ENCODE measurements at places on chromosomes 6 and 20.

- no peak for DNase-seq
Measured at GRCh38 chr6:138272533-138273315, 54.4 kb upstream of the PBOV1 start.

DNA sequence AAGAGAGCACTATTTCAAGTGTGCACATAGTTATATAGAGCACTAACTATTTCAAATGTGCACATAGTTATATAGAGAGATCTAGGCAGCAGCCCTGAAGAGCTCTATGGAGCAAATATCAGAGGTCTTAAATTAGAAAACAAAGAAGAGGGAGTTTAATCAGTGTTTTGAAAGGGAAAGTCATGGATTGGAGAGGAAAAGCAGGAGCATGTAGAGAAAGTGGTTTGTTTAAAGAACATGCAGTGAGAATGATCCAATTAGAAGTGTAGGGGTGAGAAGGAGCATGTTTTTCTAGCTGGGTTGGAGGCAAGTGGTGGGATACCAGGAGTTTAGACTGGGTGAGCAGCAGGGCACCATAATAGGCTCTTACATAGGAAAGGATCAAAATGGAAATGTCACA is 17.2 kb downstream of the TREML1 start:
- no peak for DNase-seq

DNA sequence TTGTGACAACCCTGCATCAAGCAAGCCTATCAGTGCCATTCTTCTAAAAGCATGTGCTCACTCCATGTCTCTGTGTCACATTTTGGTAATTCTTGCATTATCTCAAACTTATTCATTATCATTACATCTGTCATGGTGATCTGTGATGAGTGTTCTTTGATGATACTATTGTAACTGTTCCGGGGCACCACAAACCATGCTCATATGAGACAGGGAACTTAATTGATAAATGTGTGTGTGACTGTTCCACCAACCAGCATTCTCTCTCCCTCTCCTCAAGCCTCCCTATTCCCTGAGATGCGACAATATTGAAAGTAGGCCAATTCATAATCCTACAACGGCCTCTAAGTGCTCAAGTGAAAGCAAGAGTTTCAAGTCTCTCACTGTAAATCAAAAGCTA is 4.0 kb downstream of the HUS1B start:
- DNase-seq: no peak

DNA sequence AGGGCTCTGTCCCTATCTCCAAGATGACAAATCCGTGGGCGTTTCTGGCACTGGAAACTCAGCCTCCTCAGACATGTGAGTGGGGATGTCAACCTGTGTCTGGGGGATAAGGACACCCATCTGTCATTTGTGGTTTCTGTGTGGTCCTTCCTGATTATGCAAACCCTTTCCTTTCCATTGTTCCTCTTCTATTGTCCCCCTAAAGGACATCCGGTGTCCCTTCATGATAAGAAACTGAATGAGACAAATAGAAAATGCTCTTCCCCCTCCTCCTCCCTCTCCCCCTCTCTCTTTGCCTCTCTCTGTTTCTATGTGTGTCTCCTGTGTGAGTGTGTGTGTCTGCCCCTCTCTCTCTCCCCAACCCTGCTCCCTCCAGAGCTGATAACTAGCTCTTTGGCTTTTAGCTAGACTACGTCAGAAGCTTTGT is 11.5 kb upstream of the GLP1R start:
- no peak for DNase-seq

DNA sequence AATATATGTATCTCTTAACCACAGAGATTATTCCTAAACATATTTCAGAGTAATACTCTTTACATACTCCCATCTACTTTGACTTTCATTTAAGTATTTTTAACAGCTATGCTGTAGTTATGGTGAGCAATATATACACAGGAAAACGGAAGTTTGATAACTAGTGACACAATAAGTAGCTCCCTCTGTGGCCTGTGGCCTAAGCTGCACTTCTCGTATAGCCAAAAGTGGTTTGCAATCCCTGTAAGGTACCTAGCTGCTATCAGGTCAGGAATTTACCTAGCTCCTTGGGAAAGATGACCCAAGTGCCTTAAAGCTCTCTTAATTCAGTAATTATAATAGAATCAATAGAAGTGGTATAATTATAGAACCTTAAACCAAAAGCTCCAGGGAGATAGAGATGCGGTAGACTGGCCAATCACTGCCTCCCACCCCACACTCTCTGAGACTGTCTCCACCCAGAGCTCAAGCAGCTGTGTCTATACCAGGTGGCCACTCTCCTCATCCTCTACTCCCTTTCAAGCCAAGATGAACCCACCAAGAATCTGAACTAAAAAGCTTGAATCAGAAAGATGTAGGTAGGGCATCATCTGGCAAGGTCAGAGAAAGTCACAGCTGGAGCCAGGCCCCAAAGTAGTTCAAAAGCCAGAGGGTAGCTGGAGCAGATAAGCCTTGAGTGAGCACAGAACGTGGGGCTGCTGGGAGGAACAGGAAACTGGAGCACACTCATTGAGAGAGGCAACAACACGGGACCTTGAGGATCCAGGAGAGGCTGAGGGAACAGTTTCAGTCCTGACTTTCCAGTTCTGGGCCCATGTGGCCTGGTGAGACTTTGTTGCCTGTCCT is 84.9 kb upstream of the ASF1A start:
- DNase-seq: no peak

GRCh38 chr6:153015094-153015640 is 12.7 kb upstream of the MTRF1L start:
- no peak for DNase-seq

DNA sequence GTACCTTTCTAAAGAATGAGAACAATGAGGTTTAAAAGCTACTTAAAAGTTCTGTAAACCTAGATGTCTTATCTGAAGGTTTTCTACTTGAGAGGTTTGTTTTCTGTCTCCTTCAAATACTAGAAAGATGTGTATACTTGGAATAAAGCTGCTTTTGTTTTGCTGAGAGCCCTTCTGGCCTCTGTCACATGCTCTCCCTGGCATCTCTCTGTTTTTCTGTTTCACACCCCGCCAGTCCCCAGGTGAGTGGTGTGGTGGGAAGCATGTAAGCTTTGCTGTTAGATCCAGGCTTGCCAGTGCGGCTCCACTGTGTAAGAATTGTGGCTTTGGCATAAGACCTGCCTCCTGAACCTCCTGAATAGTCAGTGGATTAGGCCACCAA is 56.8 kb downstream of the SNX9 start:
- DNase-seq: no peak

- DNase-seq: peak; percentile 74
Measured at GRCh38 chr6:43181942-43182860, at the start of gene CUL9. CUL9 (plus strand) TSS chr6:43182196; CDS start chr6:43184311, 2,115 bp downstream.

GRCh38 chr20:5705827-5706226 is 44.4 kb upstream of the SHLD1 start:
- no peak for DNase-seq

GRCh38 chr20:44586289-44586911 is 4.0 kb downstream of the PKIG start:
- DNase-seq: no peak

DNA sequence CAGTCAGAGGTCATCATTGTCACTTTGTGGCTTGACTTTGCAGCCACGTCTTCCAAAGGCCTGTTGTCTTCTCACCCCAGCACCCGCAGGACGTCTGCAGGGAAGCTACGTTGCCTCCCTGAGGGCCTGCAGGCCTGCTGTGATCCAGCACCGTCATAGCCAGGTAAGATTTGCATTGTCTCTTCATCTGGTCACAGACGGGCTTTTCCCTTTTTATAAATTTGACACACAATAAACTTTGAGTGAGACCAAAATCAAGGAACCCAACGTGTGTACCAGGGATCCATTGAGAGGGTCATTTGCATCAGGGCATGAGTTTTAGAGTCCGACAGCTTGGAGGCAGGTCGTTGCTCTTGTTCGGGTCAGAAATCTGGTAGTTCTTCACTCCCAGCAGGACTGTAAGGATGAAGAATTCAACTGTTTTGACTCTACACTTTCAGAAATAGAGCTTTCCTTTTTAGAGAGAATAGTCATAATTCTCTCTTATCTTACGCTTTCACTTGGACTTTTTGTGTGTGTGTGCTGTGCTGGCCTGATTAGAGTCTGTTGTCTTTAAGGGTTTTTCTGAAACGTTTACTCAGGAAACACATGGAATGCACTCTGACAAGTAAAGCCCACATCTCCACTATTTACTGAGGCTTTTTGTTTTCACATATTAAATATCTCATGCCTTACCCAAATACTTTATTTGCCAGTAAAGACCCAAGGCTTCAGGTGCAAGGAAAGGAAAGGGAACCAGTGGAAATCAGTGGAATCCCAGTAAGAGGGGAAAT is 177.2 kb upstream of the TAB2 start:
- DNase-seq: peak; percentile 10

DNA sequence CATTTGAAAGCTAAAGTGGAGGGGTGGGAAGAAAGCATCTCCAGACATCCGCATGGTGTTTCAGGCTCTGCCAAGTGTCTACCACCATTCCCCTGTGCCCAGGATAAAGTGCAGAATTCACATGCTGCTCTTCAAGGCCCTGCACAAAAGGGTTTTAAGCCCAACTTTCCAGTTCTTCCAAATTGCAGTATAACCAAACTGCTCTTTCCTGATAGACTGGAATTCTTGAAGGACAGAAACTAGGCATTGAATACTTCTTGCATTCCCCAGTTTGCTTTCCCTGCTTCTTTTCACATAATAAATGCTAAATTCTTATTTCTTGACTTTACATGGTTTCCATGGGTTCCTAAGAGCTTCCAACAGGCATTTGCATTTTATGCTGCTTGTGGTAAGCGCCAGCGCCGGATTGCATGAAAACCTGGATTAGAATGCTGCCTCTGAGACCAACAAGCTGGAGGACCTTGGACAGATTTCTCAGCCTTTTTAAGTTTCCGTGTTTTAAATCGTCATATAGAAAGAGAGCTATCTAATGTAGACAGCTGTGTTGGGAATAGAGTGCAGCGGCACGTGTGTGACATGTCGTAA is 7.9 kb downstream of the SOX4 start:
- no peak for DNase-seq

DNA sequence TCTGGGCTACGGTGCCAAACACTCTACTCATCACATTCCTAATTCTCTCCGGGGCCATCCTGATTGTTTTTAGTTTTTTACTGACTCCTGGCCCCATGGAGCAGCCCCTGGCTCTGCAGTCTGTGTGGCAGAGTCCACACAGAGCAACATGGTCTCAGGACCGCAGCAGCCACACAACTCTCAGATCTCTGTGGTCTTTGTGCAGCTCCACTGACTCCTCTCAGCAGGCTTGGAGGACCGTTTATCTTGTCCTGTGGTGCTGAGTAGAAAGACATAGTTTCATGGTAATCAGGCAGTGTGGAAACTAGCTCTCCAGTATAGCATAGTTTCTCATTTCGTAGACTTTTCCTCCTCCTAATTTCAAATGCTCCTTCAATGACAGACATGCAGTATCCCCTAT is 168.4 kb downstream of the EDN1 start:
- no peak for DNase-seq

DNA sequence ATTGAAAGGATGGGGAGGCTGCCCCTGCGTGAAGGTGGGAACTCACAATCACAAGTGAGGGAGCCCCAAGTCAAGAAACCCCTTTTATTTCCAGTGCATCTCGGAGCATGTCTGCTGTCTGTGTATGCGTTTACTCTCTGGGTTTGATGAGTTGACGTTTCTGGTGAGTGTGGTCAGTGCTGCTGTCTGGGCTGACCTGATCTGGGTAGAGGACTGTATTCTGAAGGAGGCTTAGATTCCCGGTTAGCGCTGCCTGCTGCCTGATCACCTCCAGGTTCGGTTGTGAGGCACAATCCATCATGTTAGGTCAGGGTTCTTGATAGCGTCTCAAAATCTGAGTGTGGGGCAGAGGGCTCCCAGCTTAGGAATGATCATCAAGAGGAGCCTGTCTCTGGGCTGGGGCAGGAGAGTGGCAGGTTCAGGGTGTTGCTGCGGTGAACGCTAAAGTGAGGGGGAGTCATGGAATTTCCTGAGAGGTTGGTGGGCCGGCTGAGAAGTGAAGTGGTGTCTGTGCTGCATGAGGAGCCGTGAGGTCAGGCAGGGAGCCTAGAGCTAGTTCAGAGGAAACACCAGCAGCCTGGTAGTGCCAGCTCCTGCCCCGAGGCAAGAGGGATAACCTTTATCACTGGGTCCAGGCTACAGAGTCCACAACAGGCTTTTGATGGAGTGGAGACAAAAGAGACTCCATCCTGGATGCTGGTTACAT is 225.3 kb upstream of the CST7 start:
- DNase-seq: no peak

DNA sequence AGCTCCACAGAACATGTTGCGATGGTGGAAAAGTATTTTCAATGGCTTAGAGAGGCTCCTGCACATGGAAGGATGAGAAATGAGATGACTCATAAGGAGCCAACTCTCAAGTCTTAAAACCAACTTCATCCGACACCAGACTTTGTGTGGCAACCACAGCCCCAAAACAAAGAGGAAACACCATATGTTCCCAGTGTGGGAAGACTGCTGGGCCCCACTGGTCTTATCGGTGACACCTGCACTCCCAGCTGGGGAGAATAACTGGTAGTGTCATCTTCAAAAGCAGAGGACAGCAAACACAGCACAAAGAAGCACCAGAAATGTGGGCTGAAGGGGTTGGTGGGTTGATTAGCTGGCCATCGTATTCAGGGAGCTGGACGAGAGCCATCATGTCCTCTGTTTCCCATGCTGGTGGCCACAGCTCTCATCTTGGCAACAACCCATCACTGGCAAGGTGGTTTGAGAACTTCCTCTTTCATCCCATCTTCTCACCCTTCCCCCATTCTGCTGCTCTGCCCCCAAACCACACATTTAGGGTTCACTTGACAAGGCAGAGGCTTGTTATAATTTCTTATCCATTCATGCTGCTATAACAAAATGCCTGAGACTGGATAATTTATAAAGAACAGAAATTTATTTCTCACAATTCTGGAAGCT is 46.0 kb upstream of the TASP1 start:
- DNase-seq: no peak

GRCh38 chr20:25389858-25390537 is 637 bp downstream of the ABHD12 start:
- peak; percentile 11 for DNase-seq

DNA sequence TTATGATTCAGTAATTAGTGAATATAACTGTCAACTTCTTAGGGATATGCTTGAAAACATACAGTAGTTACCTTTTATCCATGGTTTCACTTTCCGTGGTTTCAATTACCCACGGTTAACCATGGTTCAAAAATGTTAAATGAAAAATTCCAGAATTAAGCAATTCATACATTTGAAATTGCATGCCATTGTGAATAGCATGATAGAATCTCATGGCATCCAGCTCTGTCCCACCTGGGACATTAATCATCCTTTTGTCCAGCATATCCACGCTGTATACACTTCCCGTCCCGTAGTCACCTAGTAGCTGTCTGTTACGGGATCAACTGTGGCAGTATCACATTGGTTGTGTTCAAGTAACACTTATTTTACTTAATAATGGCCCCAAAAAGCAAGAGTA is 781.7 kb upstream of the CITED2 start:
- no peak for DNase-seq

GRCh38 chr6:5050009-5050408 is 35.1 kb upstream of the PPP1R3G start:
- DNase-seq: no peak

- peak; percentile 22 for DNase-seq
Measured at GRCh38 chr20:17617212-17617867, 47.5 kb downstream of the DSTN start.

DNA sequence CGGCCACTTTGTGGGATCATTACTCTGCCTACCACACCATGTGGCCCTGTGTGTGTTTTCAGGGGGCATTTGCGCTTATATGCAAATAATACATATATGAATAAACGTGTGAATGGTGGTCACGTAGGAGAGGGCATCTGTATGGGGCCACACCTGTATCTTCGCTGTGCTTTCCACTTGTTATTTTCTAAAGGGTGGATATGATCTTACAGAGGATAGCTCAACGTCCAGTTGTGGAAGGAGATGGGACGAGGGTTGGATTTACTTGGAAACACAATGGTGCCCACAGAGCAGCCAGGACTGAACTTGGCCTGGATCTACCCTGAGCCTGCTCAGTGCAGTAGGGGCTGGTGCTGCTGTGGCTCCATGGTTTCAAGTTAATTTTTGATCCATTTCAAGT is 93.3 kb downstream of the YTHDF1 start:
- DNase-seq: no peak

Data from T-helper 1 cell (primary cell).